ENCODE measurements at places on chromosomes 7 and 10. TPM values are rescaled to one million over a fixed set of nuclear protein-coding genes. Genes with fewer than 3 reads are reported as not detected.

CDNF gene
- total RNA-seq: 0.42 TPM

FBXL13 gene
- total RNA-seq: 2.1 TPM

LIPN gene
- not detected for total RNA-seq

PAPSS2 gene
- 20.2 TPM for total RNA-seq

MPP7 gene
- total RNA-seq: 7.7 TPM

Data from endodermal cell (in vitro differentiated cells).